Stimulated activated CD4-positive, alpha-beta T cell treated with anti-CD3 and anti-CD28 coated beads, Interleukin-1b, Interleukin-23, amount 100 ng/mL, for 1 hour (primary cell): ENCODE measurements at places on chromosomes 16 and 17.

DNA sequence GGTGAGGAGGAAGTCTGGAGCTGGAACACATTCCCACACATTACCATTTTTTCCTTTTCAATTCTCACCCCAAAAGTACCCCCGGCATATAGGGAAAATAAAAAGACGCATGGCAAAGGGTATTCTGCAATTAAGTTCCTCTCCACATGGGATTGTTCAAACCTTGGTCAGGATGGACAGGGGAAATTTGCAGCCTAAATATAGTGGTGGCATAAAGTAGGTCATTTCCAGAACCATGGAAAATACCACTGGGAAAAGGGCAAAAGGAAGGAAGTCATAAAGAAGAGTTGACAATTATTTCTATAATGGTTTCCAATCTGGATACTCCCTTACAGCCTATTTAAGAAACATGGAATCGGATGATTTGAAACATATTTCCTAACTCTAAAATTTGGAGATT lies 135.8 kb downstream of the STX8 start:
- no peak for DNase-seq

- DNase-seq: no peak
These were observed 881 bp upstream of the LLGL1 start for GRCh38 chr17:18224387-18225120.

- DNase-seq: no peak
These were observed 150.1 kb downstream of the RAB11FIP4 start for GRCh38 chr17:31541559-31541958.

DNA sequence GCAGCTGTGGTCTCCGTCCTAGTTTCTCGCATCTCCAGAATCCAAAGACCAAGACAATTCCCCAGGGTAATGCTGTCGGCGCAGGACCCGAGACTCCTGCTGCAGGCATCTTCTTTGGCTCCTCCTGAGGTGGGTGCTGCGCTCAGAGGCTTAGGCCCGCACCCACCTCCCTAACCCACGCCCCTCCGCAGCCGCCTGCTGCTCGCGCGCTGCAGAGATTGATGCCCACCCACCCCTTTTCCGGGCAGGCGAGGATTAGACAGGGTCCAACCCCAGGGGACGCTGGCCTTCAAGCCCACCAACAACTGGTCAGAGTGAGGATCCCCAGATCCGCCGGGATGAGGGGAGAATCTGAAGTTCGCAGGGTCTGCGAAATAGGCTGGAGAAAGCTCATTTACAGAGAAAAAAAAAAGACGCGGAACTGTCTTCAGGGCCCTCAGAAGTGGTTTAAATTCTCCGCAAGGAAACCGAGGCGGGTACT lies 27.9 kb downstream of the SLFN11 start:
- DNase-seq: no peak

DNA sequence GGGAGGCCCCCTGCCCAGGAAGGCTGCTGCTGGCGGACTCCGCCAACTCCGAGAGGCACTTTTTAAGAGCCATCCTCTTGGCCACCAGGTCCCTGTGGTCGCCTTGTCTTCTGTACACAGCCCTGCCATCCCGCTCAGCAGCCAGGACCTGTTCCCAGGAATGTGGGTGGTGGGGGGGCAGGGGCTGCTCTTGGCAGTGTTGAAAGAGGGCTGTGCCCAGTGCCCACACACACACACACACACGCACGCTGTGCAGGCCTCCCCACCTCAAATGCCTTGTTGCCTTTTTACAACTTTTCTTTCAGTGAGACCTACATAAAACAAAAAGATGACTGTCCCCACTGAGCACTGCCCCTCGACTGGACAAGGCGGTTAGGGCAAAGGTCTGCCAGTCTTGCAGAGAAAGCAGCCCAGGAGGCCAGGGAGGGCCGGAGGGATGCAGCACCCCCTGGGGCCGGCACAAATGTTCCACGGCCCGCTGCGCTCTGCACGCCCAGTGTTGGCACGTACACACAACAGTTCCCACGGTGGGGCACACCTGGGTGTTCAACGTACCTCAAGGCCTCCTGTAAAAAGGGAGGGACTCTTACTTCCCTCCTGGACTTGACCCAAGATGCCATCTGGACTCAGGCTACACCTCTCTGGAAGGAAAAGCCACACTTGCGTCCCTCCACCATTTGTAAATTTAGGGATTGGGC lies 18.5 kb upstream of the PITPNA start:
- no peak for DNase-seq

DNA sequence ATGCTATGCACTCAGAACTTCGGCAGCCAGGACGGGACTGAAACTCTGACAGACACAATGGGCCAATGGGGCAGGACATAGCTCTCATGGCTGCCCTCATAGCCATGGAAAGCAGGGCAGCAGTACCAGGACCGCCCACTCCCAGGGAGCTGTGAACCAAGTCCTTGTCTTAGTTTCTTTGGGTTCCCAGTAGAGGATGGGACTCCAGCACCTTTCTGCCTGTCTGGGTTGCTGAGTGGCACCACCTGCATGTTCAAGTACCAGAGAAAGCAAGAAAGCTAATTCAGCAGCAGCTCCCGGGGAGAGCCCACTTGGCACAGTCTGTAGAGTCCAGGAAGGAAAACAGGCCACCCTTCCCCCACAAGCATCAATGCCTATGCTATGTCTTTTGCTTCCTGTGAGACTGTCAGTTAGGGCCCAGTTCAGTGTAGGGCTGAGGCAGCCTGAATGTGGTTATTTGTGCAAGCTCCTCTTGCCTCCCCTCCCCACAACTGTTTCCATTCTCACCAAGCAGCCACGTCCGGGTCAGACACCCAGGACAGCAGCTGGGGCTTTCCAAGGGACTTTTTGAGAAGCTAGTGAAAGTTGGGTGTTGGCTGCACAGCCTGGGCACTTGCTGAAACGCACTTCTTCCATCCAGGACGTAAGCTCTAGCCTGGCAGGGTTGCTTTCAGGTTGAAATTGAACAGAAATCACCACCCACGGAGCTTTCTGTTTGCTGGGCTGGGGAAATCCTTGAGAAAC lies 7.8 kb downstream of the SUPT4H1 start:
- no peak for DNase-seq

- no peak for DNase-seq
These were observed 61.8 kb upstream of the ENDOV start for GRCh38 chr17:80352991-80353665.

- no peak for DNase-seq
These were observed 42.3 kb downstream of the MAPT start for GRCh38 chr17:45936610-45937009.

DNA sequence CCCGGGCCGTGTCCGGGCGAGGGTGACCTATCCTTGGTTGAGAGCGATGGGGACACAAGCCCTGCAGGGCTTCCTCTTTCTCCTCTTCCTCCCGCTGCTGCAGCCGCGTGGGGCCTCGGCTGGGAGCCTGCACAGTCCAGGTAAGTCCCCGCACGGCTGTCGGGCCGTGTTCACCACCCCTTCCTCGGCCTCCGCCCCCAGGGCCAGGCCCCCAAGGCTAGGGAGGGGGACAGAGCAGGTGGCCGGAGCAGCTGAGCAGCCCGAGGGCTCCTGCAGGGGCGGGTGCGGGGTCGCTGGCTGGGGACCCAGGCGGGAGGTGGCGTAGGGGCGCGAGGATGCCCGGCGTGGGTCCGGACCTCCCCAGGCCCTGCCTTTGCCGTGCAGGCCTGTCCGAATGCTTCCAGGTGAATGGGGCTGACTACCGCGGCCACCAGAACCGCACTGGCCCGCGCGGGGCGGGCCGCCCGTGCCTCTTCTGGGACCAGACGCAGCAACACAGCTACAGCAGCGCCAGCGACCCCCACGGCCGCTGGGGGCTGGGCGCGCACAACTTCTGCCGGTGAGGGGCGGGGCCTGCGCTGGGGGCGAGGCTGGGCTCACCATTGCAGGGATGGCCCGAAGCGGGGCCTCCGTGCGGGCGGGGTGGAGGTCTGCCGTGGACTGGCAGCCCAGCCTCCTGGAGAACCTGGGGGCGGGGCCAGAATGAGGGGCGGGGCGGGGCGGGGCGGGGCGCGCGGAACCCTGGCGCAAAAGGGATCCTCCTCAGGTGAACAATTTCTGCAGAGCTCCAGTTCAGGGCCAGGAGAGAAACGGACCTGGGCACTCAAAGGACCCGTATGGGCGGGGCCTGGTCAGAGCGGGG lies 631 bp downstream of the KREMEN2 start:
- DNase-seq: no peak

DNA sequence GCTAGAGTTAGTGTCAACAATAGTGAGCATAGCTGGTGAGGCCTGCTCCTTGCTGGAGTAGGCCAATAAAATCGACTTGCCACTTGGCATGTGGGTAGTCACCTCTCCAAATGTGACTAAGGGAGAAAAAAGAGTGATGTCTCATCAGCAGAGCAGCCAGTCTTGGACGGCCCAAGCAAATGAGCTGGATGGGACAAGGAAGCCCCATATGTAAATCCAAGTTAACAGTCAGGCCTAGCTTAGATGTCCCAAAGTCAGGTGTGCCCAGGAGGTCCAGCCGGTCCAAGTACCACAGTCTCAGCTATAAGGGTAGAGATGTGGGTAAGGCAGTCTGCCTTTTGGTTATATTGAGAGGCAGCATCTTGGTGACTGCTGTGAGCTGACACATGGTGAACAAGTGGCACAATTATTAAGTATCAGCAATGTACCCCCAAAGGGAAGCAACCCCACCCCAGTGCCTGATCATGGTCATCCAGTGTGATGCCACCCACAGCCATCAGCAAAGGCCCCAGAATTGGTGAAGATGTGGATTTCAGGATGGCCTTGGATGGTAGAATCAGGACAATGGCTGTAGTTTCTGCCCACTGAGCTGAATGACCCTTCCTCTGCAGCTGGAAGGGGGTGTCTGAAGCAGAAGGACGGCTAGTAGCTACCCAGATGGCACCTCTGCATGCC lies 83.4 kb downstream of the TNFRSF13B start:
- no peak for DNase-seq

- no peak for DNase-seq
These were observed 446.7 kb downstream of the PMP22 start for GRCh38 chr17:14818469-14818868.

DNA sequence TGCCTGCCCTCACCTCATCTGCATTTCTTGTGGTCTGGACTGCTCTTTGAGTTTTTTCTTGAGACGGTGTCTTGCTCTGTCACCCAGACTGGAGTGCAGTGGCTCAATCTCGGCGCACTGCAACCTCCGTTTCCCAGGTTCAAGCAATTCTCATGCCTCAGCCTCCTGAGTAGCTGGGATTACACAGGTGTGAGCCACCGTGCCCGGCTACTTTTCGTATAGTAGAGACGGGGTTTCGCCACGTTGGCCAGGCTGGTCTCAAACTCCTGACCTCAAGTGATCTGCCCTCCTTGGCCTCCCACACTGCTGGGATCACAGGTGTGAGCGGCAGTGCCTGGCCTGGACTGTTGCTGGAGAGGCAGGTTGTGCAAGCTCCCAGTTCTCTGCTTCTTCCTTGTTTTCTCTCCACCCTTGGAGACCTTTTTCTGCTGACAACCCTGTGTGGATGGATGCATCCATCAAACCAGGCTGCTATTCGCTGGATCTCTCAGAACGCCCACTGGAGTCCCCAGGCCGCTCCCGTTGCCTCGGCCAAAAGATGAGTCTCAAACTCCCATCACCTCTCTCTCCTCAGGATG lies 22.7 kb upstream of the DBNDD1 start:
- no peak for DNase-seq

GRCh38 chr16:76654088-76654820 lies 377.1 kb downstream of the CNTNAP4 start:
- DNase-seq: no peak

DNA sequence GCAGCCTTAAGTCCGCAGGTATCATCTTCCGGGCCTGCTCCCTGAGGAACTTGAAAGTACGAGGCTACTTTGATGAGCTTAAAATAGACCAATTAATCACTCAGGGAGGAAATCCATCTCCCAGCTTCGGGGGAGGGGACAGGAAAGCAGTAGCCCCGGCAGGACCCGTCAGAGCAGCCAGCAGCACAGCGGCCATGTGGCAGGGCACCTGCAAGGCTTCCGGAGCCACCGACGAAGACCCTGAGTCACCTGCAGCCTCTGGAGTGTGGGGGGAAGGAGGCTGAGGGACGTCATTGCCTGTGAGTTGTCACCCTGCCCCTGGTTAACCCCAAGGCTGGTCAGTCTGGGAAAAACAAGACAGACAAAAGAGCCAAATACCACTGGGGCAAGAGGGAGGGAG lies 4.4 kb upstream of the CYB561 start:
- DNase-seq: no peak

DNA sequence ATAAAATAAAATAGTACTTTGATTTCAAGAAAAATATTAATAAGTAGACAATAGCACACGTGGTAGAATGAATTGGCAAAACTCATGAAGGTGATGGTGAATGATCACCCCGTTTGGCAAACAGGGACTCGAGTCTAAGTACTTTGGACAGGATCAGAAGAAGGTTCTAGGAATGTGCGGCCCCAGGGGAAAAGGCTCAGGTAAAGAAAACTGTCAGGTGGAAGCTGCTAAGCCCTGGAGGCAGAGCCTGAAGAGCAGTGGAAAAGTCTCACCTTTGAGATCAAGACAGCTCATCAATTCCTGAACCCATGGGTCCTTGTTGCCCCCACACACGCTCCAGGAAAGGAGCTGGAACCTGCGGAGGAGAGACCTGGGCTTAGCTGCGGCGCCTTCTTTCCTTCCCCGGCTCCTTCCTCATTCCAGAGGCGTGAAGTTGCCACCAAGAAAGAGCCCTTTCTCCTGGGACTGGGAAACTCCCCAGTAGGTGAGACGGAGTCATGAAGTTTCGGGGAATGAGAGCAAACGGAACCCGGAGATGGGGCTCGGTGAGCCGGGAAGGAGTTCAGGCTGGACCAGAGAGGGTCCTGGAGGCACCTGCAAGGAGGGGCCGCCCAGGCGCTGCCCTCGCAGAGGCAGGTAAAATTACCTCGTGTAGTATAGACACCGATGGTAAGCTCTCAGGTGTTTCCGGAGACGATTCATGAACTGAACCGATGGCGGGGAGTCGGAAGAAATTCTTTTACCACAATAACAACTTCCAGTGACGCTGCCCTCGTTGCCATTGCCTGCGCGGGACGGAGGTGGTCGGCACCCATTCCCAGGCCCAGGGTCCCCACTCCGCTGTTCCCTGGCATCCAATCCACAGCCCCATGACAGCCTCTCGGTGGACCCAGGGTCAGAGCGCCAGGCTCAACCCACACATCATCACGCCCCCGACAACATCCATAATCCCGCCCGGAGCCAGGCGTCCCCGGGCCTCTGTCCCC lies 1.2 kb upstream of the ZMYND15 start:
- no peak for DNase-seq

- DNase-seq: no peak
These were observed 12.6 kb downstream of the PHB1 start for GRCh38 chr17:49401971-49402611.
